ENCODE measurements at places on chromosomes 6 and 20.

DNA sequence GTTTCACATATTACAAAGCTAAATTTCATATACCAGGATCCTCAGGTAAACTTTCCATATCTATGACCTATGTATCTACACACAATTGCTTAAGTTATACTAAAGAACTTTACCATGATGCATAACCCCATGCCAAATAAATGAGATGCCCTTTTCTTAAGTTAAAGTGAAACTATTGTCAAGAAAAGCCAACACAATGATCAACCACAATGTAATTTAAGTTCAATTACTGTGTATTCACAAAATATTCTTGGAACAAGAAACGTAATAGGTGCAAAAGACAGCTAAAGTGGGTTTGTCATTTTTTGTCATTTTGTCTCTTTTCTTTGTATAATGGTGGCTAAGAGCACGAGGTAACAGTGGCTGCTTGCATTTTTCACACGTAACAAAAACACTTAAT lies 158.0 kb upstream of the SHLD1 start:
- no peak for DNase-seq

DNA sequence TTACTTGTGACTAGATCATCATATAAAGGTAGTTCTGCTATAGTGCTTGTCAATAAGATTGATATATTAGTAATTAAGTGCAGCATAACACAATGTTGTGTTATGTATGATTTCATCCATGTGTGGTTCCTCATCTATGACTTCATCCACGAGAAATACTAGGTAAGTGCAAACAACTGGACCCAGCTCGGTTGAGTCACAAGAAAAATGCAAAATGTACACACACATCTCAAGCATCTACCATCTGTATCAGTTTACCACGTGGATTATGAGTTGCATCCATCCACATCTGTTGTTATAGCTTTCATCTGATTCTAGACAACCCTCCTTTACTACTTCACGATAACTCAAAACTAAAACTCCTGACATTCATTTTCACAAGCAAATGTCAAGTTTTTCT lies 517.0 kb upstream of the CITED2 start:
- DNase-seq, result no peak

DNA sequence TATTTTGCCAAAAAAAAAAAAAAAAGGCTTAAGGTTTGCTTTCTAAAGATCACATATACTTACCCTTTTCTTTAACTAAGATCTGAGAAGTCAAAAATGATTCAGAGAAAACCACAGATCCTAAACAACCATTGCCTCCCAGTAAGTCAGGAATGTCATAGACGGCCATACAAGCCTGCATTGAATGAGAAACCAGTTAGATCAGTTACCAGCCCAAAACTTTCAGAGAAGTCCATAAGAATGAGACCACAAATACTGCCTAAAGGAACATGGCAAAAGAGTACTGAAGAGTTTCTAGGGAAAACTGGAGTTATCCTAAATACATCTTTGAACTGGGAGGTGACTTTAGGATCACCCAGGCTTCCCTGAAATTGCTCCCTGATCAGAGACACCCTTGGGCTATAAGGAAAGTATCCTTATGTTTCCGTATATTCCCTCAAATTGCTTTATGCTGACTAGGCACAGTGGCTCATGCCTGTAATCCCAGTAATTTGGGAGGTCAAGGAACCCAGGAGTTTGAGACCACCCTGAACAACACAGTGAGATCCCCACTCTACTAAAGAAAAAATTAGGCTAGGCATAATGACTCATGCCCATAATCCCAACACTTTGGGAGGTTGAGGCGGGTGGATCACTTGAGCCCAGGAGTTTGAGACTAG lies 79.4 kb upstream of the SLC4A11 start:
- no peak for DNase-seq

DNA sequence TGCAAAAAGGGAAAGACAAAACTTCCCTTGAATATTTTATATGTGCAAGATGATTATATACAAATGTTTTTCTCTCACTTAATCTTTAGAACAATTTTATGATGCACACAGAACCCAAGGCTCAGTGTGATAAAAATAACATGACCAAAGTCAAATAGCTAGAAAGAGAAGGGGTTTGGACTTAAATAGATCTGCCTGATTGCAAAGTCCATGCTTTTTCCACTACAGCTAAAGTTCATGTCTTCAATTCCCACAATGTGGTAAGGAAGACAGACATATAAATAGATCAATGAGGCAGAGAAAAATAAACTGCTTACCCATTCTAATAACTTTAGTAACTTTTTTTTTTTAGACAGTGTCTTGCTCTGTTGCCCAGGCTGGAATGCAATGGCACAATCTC lies 143.8 kb downstream of the CDK19 start:
- DNase-seq, result no peak

- no peak for DNase-seq
These were observed 361.0 kb upstream of the MARCKS start for GRCh38 chr6:113496166-113496565.

DNA sequence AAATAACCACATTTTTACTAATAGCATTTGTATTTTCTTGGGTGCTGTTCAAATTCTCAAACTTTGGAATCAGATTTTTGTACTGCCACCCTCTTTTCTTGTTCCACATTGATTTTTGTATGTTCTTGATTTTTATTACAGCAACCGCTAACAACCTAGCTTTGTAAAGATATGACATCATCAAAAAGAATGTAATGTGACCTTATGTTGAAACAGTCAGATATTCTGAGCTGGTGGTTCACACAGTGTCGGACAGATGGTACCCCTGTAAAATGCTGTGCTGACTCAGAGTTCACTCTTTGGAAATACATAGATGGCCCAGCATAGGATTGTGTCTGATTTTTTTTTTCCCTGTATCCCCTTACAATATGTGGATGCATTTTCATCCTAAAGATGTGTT lies 118.9 kb downstream of the QKI start:
- peak; percentile 66 for DNase-seq

Data from RWPE1 (cell line).